CD4-positive, alpha-beta T cell treated with Interleukin-4 for 4 hours (primary cell): ENCODE measurements at places on chromosomes 5 and 9.
A peak's percentile ranks its signal among the peaks of the same experiment; 100 is the strongest.

DNA sequence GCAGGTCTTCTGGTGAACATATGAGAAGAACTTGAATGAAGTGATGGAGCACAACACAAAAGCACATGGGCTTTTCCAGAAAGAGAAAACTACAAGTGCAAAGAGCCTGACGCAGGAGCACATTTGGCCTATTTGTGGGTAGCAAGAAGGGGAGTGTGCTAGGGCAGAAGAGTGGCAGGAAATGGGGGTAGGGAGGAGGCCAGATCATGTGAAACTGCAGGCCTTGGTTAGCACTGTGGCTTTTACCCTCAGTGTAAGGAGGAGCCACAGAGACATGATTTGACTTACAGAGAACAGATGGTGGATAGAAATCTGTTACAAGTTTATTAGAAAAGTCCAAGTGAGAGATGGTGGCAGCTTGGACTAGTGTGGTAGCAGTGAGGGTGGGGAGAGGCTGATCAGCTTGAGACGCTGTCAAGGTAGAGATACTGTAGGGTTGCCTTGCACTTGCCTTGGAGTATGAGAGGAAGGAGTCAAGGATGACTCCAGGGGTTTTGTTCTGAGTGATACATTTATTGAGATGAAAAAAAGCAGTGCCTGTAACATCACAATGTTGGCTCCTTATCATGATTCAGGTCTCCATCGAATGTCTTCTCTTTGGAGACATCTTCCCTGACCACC lies 126.7 kb downstream of the PPP2R2B start:
- DNase-seq: peak; percentile 76

GRCh38 chr9:120396418-120396817 lies 183.5 kb downstream of the CDK5RAP2 start:
- no peak for DNase-seq

DNA sequence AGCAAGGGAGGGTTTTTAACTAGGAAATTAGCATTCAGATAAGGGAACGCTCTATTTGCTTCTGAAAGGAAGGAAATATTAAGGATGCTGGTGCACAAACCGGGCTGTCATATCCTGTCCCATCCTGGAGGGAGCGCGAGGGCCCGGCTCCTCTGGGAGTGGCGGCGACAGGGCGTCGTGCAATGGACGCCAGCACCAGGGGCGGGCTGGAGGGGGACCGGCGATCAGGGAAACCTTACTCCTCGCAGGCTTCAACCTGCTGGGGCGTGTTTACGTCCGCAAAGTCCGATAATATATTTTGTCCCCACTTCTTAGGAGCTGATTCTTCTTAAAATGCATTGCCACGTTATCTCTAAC lies 197.1 kb upstream of the TBCA start:
- DNase-seq: no peak

DNA sequence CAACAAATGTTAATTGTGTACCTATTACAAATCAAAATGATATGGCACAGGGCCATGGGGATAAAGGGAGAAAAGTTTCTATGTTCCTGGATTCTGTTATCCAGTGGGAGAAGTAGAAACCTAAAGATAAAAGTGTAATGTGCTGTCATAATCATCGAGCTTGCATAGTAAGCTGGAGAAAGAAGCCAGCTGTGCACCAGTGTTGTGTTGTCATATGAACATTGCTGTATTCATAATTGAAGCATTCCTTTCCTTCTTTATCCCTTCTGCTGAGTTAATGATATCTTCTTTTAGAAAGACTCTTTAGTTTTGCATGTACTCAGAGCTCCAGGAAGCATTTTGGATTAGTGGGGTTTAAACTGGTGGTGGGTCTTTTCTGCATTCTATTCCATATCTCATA lies 39.5 kb downstream of the NTRK2 start:
- no peak for DNase-seq

- no peak for DNase-seq
Measured at GRCh38 chr9:30235068-30235467, 2149.4 kb upstream of the ACO1 start.

DNA sequence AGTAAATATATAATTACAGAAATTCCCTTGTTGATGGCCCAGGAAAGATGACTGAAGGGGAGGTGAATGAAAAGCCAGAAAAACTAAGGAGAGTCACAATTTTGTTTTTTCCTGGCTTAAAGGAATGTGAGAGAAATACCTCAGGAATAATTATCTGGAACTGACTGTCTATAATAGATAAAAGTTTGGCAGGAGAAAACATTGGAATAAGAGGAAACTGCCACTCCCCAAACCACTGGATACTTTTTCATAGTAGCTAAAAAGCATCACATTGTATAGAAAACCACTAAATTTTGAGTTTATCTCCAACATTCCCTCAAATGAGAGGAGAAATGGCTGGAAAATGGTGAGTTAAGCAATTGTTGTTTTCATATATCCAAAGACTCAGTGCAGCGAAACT lies 326.0 kb downstream of the NPR3 start:
- DNase-seq: no peak

- DNase-seq: no peak
Measured at GRCh38 chr5:52870448-52870847, 82.7 kb downstream of the ITGA1 start.

GRCh38 chr5:59777028-59777427 lies 116.5 kb downstream of the PDE4D start:
- no peak for DNase-seq

GRCh38 chr5:33558489-33558888 lies 117.7 kb downstream of the TARS1 start:
- DNase-seq: no peak

GRCh38 chr9:131585375-131585774 lies 40.1 kb downstream of the PRRT1B start:
- DNase-seq: peak; percentile 65

- DNase-seq: no peak
Measured at GRCh38 chr5:10556289-10556807, 7.5 kb upstream of the ANKRD33B start.

DNA sequence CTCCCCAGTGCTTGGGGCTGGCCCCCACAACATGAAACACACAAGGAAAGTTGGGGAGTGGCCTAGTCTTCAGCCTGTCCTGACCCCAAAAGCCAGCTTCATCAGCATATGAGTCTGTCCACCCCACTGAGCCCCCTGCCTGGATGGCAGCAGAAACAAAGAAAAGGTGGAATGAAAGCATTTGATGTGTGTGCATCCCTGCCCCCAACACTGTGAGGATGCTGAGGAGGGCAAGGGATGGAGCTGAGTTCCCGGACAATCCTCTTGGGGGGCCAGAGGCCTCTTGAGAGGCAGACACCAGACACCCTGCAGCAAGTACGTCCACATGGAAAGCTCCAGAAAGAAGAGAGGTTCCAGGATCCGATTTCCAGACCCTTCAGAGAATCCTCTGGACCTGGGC lies 113.5 kb upstream of the PPP1R26 start:
- DNase-seq: no peak

GRCh38 chr5:132457371-132458225 lies 33.0 kb downstream of the IRF1 start:
- DNase-seq: peak; percentile 71

DNA sequence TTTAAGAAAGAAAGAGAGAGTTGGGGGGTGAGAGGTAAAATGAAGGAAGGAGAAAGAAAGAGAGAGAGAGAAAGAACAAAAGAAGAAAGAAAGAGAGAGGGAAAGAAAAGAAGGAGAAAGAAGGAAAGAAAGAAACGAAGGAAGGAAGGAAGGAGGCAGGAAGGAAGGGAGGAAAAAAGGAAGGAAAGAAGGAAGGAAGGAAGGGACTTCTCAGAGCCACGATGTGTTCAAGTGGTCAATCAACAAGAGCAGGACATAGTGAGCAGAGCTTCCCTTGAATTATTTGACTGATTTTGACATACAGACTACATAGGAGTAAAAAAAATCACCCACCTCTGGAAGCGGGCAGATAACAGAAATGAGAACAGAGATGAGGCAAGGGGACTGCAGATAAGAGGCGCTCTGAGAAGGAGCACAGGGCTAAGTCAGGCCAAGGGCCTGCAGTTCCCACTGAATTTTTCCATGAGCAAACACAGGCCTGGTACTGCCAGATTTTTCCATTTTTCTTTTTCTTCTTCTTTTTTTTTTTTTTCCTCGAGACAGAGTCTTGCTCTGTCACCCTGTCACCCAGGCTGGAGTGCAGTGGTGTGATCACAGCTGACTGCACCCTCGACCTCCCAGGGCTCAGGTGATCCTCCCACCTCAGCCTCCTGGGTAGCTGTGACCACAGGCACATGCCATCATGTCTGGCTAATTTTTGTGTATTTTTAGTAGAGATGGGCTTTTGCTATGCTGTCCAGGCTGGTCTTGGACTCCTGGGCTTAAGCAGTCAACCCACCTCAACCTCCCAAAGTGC lies 77.7 kb upstream of the IL17B start:
- DNase-seq: no peak

DNA sequence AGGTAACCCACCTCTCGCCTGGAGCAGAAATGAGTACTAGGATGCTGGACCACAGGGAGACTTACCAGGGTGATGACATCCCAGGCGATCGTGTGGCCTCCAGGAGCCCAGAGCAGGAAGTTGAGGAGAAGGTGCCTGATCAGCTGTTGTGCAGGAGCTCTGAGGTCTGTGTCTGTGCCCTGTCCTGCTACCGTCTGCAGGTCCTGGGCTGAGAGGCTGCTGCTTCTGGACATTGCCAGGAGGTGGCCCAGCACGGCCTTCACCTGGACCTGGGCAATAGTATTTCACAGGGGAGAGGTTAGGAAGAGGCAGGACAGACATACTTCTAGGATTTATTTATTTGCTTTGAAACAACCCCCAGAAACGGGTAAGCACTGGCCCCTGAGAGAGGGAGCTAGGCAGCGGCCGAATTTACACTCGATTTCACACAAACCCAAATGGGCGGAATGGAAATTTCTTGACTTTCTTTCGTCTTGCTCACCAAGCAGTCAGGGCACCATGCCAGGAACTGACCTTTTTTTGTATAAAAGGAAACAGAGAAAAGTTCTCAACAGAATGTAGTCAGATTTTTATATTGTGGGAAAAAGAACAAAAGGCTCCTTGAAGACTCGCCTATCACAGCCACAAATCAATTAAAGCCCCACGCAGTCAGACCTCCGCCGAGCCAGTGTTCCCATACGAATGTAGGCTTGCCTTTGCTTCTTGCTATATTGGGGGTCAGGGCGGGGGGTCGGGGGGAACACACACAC lies 210.3 kb downstream of the FANCC start:
- DNase-seq: no peak

- DNase-seq: no peak
Measured at GRCh38 chr9:121453232-121453892, 46.3 kb downstream of the GGTA1 start.

DNA sequence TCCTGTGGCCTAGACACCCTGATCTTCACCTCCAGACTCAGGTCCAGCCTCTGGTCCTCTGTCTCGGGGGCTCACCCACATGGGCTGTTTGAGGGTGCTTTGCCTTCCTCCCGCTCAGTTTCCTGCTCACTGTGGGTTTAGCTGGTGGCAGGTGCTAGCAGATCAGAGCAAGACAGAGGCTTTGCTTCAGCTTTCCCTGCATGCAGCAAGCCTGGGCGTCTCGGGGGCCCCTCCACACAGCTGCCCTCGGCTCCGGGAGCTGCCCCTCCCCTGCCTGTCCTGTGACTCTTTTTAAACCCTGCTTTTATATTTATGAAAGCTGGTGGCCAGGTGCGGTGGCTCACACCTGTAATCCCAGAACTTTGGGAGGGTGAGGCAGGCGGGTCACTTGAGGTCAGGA lies 14.6 kb downstream of the MRPL36 start:
- no peak for DNase-seq

GRCh38 chr9:98334796-98335195 lies 79.3 kb upstream of the TBC1D2 start:
- no peak for DNase-seq
